ENCODE measurements at places on chromosomes 3 and 15. TPM values are rescaled to one million over a fixed set of nuclear protein-coding genes. Genes with fewer than 3 reads are reported as not detected.

NFKBIZ gene
- total RNA-seq = 43.0 TPM

NTRK3 gene
- total RNA-seq = under 0.01 TPM

ZNF80 gene
- not detected for total RNA-seq

LYZL4 gene
- total RNA-seq = not detected

ITIH1 gene
- total RNA-seq = not detected

- no peak for DNase-seq
These were observed 2.1 kb upstream of the PLSCR1 start for GRCh38 chr3:146546366-146546965.

DNA sequence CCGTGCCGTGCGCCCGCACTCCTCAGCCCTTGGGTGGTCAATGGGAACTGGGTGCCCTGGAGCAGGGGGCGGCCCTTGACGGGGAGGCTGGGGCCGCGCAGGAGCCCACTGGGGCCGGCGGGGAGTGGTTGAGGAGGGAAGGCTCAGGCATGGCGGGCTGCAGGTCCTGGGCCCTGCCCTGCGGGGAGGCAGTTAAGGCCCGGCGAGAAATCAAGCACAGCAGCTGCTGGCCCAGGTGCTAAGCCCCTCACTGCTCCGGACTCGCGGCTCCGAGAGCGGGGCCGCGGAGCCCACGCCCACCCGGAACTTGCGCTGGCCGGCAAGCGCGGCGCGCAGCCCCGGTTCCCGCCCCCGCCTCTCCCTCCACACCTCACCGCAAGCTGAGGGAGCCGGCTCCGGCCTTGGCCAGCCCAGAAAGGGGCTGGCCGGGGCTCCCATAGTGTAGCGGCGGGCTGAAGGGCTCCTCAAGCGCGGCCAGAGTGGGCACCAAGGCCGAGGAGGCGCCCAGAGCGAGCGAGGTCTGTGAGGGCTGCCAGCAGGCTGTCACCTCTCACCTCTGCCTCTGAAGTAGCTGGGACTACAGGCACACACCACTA is 7.8 kb downstream of the GP9 start:
- no peak for DNase-seq

GRCh38 chr15:65174509-65174908 is 10.6 kb downstream of the CLPX start:
- DNase-seq = no peak
